ENCODE measurements at places on chromosomes 1 and 21. TPM values are rescaled to one million over a fixed set of nuclear protein-coding genes. Genes with fewer than 3 reads are reported as not detected.

DNA sequence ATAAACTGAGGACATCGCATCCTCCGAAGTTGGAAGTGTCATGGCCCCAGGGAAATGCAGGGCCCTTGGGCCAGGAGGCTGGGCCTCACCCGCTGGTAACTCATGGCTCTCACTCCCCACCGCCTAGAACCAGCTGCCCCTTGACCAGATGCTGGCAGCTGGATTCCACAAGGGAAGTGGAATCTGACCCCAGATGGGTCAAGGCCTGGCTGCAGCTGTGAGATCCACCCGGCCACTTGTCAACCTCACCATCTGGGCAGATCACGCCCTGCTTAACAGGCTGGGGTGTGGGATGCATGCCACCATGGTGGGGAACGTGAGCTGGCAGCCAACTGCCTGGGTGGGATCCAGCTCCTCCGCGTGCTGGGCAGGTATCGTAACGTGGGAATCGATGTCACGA is 25.5 kb downstream of the KCNAB2 start:
- peaks cover 49% of the 10 kb centered on the region for H3K36me3 ChIP-seq
- H3K27ac ChIP-seq = no peak overlapping the region
- H3K27me3 ChIP-seq = no peaks in the 10 kb centered on the region
- H3K4me1 ChIP-seq = no peaks in the 10 kb centered on the region
- no peak overlapping the region for H3K4me3 ChIP-seq

OR2T29 gene
- not detected for total RNA-seq

DNA sequence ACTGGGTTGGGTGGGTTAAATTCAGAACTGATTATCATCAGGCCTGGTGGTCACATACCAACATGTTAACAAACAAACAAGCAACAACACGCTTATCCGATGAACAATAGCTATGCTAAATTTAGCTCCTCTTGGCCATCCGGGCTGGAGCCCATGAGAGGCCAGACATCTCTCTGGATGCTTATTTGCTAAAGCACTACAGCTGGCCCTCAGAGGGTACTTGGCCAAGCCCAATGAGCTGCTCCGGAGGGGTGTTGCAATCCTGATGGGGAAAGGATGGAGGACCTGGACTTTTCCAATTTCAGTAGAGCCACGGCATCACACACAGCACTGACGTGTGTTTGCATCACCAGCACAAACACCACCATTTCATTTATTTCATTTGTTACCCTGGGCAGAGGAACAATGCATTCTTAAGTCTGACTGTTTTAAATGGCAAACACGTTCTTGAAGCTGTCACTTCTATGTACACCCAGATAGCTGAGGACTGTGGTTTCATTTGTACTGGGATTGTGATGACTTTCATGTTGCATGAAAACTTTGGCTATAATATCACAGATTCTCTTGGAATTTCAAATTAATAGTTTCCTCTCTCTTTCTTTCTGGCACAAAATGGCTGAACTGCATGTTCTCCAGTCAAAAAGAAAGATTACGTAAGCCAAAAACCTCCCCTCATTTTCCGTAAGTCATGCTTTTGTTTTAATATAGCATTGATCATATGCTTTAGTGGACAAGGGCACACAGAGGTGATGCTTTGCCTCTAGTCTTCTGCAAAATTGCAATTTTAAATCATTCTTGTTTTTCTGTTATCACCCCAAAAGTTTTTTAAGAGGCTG is 359.8 kb upstream of the KAZN start:
- no peak for DNase-seq
- no peaks in the 10 kb centered on the region for H3K36me3 ChIP-seq
- no peaks in the 10 kb centered on the region for H3K27me3 ChIP-seq

GRCh38 chr1:103218369-103218768 is 110.0 kb upstream of the COL11A1 start:
- no peaks in the 10 kb centered on the region for H3K4me1 ChIP-seq
- no peak for DNase-seq
- no peak overlapping the region for H3K4me3 ChIP-seq
- no peaks in the 10 kb centered on the region for H3K36me3 ChIP-seq
- no peak overlapping the region for H3K27ac ChIP-seq

- no peaks in the 10 kb centered on the region for H3K36me3 ChIP-seq
- no peak overlapping the region for H3K4me3 ChIP-seq
- H3K27me3 ChIP-seq = no peaks in the 10 kb centered on the region
Observed at GRCh38 chr1:84247425-84248220, 53.9 kb upstream of the SAMD13 start.

All from activated T-helper 2 cell treated with anti-CD3 and anti-CD28 coated beads, Interferon-gamma antibody, Interleukin-2, Interleukin-4, amounts not matched to agents 10 μg/mL and 5 μg/mL and 100 μg/mL, durations not matched to agents 14 hours and 24 hours and 36 hours (primary cell).